ENCODE measurements at places on chromosomes 5 and 9.

DNA sequence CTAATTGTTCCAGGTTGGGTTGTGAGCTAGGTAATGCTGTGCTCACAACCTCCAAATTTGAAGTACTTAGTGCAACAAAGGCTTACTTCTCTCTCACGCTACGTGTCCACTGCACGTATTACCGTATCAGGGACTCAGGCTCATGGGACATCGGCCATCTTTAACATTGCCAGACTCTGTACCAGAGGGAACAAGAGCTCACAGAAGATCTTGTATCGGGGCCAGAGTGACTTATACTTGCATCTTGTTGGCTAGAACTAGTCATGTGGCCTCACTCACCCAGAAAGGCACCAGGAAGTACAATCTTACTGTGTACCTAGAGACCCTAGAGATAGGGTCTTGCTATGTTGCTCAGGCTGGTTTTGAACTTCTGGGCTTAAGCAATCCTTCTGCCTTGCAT, 81.1 kb upstream of the KLF9 start:
- no peak for DNase-seq

DNA sequence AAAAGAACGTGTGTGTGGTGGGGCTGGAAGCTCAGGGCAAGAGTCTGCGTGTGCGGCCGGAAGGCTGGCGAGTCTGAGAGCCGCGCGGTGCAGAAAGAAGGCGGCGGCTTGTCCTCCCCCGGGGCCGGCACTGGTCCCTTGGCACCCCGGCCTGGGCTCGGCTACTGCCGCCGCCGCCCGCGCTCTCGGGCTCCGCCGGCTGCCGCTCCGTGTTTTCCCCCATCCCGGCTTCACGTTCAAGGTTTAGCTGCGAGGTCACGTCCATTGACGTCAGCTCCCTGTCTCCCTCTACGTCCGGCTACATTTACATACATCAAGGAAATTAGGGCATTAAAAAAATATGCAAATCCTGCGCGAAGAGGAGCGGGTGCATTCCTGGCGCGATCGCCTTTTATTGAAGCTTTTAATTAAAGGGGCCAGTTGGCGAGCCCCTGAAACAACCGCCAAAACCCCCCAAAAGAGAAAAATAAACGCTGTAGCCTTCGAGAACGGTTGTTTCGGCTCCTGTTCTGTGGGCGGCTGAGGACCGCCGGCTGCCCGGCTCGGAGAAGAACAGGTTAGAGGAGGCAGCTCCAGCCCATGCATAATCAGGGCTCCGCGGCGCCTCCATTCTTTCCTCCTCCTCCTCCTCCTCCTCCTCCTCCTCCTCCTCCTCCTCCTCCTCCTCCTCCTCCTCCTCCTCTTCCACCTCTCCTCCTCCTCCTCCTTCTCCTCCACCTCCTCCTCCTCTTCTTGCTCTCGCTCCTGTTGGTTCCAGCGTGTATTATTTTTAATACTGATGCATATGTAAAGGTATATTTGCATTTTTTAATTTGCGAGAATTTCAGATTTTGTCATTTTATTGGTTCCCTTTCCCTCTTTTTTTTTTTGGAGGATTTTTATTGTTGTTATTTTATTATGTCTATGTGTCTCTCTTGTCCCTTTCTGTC, 207.0 kb downstream of the MEF2C start:
- DNase-seq: no peak

GRCh38 chr9:16627967-16628366, 242.5 kb downstream of the BNC2 start:
- no peak for DNase-seq

DNA sequence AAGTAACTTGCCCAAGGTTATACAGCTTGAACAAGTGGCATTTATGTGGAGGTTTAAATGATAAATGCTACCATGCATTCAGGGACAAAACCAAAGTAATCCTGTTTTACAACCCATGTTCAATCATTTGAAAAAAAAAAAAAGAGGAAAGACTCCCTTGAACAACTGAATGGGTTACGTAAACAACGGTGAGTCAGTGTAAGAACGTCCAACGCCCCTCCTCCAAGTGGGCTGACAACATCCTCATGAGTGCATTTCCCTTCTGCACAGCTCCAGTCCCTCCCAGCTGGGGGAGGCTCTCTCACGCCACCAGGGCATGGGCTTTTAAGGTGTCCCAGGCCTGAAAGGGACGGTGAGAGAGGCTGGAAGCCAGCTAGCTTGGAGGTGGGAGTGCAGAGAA, 90.0 kb downstream of the PRRT1B start:
- peak; percentile 73 for DNase-seq

DNA sequence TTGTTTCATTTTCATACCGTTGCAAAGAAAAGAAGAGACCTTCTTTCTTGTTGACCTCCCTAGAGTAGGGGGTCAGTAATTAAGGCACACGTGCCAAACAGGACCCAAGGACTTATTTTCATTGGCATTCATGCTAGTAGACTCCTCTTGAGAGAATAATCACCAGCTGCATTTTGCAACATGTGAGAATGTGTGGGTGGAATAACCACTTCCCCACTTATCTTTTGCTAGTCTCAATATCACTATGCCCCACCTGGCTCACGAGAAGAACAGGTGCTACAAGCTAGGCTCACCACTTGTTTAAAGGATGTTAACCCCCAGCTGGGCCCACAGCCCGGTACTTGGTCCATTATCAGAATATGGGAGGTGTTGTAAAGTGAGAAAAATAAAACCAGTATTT, 460.7 kb upstream of the MEF2C start:
- no peak for DNase-seq

GRCh38 chr5:147452165-147452811, 57.6 kb downstream of the DPYSL3 start:
- no peak for DNase-seq

DNA sequence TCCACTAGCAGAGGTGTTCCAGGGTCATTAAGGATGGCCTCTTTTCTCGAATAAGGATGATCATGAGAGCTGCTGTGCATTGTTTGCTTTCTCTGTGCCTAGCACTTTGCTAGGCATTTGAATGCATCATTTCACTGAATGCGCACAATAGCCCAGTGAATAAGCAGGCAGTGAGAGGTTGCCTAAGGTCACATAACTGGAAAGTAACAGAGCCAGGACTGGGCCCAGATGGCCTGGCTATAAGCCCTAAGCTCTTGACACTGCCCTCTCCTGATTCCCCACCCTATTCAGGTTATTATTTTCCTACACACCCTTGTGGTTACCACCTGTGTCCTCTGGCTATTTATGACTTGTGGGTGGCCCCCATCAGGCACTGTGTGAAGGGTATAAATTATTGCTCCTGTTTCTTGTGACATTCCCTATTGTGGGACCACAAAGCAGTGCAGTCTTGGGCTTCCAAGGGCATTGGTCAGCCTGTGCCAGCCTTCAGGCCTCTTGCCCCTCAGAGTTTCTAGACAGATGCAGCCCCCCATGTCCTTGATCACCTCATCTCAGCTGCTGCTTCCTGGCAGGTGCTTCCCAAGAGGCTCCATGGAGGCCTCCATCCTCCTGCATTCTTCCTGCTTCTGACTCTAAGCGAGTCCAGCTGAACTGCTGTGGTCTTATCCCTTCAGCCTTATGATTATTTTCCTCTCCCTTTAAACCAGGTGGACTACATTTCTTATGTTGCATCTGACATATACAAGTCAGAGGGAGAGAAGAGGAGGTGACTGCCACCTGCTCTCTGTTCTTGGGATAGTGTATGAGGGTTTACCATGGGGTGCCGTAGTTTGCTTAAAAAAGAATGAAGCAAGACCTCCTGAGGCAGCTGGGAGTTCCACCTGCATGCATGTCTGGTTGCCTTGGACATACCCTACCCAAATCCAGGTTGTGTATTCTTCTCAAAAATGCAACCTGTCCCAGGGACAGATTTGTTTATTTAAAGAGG, 47.6 kb downstream of the ANGPTL2 start:
- no peak for DNase-seq

DNA sequence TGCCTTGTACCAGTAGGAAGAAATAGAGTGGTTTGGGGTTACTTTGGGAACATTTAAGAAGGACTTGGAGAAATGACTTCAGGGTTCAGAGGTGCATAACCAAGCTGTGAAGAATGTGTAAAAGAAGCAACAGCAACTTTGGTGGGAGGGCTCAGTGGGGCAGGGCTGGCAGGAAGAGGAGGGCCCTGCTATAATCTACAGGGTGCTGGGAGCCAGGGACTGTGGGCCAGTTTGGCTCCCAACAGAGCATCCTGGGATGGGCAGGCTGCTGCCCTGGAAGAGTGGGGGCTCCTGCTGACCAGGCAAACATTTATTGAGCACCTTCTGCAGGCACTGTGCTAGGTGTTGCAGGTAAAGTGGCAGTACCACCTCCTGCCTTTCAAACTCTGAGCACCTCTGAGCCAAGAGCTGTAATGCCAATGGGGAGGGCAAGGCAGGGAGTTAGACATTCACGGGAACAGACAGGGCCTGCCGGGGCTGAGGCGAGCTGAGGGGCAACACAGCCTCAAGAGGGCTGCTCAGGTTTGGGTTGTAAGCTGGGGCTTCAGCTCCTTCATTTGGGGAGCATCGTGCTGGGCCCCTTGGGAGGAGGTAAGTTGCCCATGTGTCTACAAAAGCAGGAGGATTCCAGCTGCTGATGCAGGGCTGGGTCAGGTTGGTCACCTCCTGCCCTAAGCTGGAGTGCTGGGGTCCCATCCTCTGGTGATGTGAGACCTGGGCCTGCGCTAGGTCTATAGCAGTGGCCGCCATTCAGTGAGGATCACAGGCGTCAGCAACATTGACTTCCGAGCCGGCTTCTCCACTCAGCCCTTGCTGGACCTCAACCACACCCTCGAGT, 30.6 kb downstream of the HMCN2 start:
- DNase-seq: no peak

- no peak for DNase-seq
Observed at GRCh38 chr9:71733176-71733575, 35.1 kb downstream of the CEMIP2 start.

- DNase-seq: no peak
Observed at GRCh38 chr9:14687042-14687719, 6.1 kb downstream of the ZDHHC21 start.

- DNase-seq: no peak
Observed at GRCh38 chr5:164076556-164076955, 571.1 kb downstream of the MAT2B start.

DNA sequence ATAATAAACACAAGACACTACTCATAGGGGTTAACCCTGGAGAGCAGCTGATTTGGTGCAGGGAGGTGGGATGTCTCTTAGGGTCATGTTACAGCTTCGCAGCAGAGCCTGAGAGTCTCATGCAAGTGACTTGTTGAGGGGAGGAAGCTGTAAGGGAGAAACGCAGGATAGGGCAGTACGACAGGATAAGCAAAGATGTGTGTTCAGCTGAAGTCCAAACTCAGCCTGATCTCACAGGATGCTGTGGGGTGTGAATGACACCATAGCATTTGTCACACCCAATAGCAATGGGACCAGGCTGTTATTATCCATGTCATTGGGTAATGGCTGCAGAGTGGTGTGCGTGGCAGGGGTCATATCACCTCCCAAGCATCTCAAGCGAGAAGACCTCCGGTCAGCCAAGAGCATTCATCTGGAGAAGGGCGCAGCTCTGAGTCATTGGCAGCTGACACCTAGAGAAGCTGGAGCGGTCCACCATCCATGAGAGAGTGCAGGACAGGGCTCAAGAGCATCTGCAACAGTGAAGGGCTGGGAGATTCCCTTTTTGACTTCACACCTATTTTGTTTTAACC, 49.2 kb upstream of the RPL26L1 start:
- DNase-seq: no peak

DNA sequence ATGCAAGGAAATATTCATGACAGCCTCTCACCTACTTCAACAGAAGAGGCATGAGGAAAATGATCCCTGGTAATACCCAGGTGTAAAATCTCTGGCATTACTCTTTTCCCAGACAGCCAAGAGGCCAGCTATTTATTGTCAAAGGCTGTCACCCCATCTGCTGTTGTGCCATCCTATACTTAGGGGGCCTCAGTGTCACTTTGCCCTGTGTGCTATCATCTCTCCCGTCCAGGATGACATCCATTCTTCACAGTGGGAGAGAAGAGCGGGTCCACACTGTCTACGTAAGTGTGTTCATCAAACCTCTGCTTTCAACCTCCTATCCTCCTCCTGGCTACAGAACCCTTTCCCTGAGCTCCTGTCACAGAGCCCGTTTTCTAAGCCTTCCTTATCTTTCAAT, 82.6 kb downstream of the MYO10 start:
- DNase-seq: no peak

DNA sequence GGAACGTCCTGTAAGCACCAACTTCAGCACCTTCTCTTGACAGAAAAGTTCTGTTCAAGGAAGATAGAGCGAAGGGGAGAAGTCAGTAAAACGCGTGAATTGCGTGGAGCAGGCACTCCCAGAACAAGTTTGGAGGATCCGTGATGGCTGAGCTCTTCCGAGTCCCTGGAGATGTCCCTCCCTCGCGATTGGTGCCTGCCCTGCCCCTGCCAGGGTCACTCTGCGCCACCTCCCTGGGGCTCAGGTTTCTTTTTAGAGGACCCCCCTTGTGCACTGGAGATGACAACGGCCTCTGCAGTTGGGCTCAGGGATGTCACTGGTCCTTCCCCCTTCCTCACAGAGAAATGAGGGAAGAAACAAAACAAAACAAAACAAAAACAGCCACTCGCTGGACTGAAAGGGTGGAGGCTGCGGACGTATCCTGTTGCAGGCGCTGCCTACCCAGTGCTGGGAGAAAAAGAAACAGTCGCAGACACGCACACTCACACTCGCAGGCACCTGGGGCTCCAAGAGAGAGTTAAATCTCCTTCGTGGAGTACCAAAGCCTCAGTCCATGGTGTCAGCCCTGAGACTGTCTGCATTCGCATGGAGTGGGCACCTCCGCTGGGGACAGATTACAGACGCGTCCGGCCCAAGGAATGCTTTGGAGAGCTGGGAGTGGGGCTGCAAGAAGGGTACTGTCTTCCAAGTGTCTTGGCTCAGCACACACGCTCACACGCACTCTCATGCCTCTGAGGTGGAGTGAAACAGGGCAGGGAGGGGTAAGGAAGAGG, 512.7 kb downstream of the SLCO4C1 start:
- DNase-seq: no peak

DNA sequence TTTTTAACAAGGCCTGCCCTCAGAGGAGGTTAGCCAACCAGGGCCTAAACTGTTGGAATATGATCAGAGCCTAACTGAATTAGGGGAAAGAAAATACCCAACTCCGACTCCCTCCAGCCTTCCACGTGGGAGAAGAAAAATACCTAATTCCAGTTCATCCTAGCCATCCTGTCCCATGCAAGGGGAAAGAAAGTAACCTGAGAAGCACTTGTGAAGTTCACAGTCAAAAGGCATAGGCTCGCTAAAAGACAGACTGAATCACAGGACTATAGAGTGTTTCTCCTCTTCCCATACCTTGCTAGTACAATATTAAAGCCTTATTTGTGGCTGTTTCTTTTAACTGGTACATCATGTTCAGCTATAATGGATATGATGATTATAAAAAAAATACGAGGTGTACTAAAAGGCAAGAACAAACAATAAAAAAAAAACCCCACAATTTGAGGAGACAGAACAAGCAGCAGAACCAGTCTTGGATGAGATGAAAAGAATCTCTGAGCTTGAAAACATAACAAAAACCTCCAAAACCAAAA, 18.0 kb upstream of the ATP10B start:
- no peak for DNase-seq

Measured in T-helper 22 cell (primary cell).